ENCODE measurements at places on chromosomes 1 and 21.

GRCh38 chr1:159076438-159077119, at the start of gene AIM2:
Gene AIM2, minus strand, starts transcription at chr1:159076766. Its CDS starts 3,267 bp downstream, at chr1:159073499.
- DNase-seq = no peak
- no peak within 1 kb of the TSS for H3K4me3 ChIP-seq
- H3K27ac ChIP-seq = no peak within 1 kb of the TSS
- H3K36me3 ChIP-seq = no peaks in the 10 kb centered on the region

- H3K36me3 ChIP-seq = peaks cover 76% of the 10 kb centered on the region
- no peaks in the 10 kb centered on the region for H3K27me3 ChIP-seq
- H3K27ac ChIP-seq = peak overlapping the region; percentile 51
- no peak overlapping the region for H3K4me3 ChIP-seq
- no peaks in the 10 kb centered on the region for H3K4me1 ChIP-seq
These were observed 22.3 kb downstream of the RCOR3 start for GRCh38 chr1:211281320-211282022.

DNA sequence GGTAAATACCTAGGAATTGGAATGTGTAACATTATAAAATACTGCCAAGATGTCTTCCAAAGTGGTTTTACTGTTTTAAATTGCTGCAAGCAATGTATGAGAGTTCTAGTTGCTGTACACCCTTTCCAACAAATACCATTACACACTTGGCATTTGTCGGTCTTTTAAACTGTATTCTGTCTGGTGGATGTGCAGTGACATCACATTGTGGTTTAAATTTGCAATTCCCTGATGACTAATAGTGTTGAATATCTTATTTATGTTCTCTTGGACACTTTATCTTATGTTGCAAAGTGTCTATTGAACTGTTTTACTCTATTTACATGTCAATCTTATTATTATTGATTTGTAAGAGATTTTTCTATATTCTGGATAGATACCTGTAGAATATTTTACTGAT, 561.2 kb upstream of the B3GALT2 start:
- no peak overlapping the region for H3K4me3 ChIP-seq

DNA sequence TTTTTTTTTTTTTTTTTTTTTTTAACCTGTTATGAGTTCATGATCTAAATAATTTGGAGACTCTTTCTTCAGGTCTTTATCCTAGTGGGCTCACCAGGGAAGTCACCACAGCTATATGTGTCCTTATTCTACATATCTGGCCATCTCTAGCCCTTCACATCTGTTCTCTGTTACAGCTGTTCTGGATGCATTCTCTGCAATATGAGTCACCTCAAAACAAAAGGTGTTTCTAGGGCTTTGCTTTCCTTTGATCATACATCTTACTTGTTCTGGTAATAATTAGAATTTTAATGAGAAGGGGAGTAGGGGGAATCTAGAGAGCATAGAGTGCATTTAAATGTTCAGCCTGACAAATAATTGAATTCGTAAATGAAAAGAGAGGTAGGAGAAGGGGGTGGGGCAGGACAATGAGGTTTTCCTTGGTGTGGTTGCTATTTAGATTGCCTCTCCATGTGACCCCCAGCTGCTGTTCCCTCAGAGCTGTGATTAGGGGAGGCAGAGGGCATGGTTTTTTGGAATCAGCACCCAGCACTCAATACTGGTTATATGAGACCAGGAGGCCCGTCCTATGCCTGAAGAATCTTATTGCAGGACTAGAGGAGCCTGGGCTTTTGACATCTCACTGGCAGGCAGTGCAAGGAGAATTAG, 8.0 kb downstream of the SYT6 start:
- no peak for DNase-seq
- H3K27me3 ChIP-seq = no peaks in the 10 kb centered on the region
- no peak overlapping the region for H3K27ac ChIP-seq
- no peaks in the 10 kb centered on the region for H3K36me3 ChIP-seq
- no peak overlapping the region for H3K4me3 ChIP-seq
- H3K4me1 ChIP-seq = no peaks in the 10 kb centered on the region

DNA sequence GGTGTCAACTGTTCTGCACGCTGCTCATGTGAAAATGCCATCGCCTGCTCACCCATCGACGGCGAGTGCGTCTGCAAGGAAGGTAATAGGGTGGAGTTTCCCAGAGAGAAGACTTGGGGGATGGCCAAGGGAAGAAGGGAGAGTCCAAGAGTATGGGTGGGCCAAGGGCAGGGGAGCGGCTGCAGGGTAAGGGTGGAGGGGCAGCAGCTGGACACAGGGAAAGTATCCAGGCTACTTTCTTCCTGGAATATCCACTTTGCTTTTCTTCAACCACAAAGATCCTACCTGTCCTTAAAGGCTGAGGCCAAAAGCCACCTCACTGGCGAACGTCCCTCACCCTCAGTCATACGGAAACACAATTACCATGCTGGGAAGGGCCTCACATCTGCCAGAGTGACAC, 11.5 kb upstream of the LRRC71 start:
- H3K4me1 ChIP-seq = no peaks in the 10 kb centered on the region
- no peak for DNase-seq
- no peak overlapping the region for H3K27ac ChIP-seq
- H3K27me3 ChIP-seq = peaks cover 11% of the 10 kb centered on the region

DNA sequence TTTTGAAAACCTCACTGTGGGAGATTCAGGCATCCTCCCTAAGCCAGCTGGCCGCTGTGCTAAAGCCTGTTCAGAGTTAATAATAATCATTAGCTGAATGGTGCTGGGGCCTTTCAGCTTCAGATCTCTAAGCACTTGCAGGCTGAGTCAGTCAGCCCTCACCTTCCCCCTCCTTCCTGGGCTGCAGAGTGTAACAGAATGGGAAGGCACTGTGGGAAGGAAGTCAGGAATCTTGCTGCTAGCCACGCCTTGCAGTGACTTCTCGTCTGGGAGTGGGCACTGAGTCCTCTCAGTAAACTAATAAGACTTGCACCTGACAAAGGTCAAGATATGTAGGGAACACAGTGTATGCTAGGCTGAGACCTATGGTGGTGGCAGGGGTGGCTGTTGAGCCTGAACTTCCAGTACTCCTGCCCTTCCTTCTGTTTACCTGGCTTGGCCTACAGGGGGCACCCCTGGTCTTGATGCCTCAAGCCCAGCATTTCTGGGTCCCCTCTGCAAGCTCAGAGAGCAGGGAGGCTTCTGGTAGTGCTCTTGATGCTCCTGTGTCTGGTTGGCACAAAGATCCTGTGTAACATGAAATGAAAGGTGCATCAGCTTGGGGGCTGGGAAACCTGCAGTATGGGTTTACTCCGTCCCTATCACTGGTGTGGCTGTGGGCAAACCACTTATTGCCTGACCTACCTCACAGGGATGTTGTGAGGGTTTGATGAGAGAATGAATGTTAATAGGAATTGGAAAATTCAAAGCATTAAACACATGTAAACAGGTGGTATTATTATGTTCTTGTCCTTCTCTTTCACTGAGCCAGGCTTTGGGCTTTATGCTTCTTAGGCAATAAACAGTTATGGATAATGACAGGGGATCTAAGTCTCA, 6.0 kb downstream of the CYB561D1 start:
- no peak overlapping the region for H3K4me3 ChIP-seq
- peaks cover 4% of the 10 kb centered on the region for H3K4me1 ChIP-seq
- H3K27ac ChIP-seq = no peak overlapping the region
- no peaks in the 10 kb centered on the region for H3K27me3 ChIP-seq
- peaks cover 28% of the 10 kb centered on the region for H3K36me3 ChIP-seq
- no peak for DNase-seq
